GM23248 (cell line): ENCODE measurements at places on chromosomes 16 and 17. TPM values are rescaled to one million over a fixed set of nuclear protein-coding genes. Genes with fewer than 3 reads are reported as not detected.
A peak's percentile ranks its signal among the peaks of the same experiment; 100 is the strongest.

Gene ST3GAL2
- total RNA-seq, result 28.8 and 32.5 TPM in 2 replicates

Gene LPO
- not detected in 2 replicates for total RNA-seq

Gene MT1F
- 1.1 TPM in 1 of 2 replicates, not detected in the other for total RNA-seq

Gene PMFBP1
- total RNA-seq, result not detected in 2 replicates

Gene TBC1D3K
- not detected in 2 replicates for total RNA-seq

Gene HSDL1
- total RNA-seq, result 17.0 and 19.9 TPM in 2 replicates

Gene SLC12A3
- total RNA-seq, result not detected in 2 replicates

DNA sequence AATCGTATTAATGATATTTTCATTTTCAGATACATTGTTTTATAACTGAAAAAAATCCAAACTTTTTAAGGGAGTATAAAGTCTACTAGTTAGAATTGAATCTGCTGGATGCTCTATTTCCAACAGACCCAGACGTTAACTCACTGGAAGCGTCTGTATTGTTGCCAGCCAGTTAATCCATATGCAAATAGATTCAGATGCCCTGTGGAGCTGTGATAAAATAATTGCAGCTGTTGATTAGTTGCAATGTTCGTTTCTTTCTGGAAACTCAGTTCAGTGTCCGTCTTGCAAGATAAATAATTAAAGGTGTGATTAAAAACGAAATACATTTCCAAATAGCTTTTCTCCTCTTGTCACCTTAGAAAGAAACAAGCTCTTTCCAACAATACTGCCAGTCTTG lies 5.1 kb upstream of the GNA13 start:
- DNase-seq, result no peak

DNA sequence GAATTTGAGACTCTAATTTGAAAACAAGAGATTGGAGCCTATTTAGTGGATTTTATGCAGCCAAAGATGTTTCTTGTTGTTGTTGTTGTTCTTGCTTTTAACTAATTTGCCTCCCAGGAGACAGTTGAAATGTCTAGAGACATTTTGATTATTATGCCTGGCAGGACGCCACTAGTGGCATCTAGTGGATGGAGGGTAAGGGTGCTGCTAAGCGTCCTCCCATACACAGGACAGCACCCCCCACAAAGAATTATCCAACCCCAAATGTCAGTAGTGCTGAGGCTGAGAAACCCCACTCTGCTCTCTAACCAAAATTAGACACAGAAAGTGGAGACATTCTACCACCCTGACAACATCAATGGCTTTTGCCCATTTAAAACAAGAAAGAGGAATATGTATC lies 15.4 kb upstream of the HSBP1 start:
- DNase-seq, result no peak

DNA sequence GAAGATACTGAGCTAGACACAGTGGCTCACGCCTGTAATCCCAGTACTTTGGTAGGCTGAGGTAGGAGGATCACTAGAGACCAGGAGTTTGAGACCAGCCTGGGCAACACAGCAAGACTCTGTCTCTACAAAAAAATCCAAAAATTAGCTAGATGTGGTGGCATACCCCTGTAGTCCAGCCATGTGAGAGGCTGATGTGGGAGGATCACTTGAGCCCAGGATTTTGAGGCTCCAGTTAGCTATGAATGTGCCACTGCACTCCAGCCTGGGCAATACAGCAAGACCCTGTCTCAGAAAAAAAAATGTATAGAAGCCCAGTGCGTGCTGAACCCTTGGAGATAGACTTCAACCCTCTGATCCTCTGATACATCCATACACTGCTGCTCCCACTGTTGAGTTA lies 7.2 kb upstream of the PPM1D start:
- DNase-seq, result no peak

GRCh38 chr17:51422634-51423033 lies 162.3 kb downstream of the UTP18 start:
- no peak for DNase-seq

GRCh38 chr17:82487910-82488309 lies 29.4 kb downstream of the NARF start:
- no peak for DNase-seq

DNA sequence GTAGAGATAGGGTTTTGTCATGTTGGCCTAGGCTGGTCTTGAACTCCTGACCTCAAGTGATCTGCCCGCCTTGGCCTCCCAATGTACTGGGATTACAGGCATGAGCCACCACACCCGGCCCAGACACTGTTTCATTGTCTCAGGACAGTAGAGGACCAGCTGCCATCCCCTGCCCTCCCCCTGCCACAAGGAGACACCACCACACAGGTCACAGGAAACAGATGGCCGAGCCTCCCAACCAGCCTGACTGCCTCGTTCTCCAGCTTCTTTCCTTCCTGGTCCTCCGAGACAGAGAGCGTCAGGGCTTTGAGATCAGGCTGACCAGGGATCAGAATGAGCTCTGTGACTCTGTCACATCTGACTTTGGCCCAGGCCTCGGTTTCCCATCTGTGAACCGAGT lies 20.8 kb upstream of the RNPS1 start:
- no peak for DNase-seq

GRCh38 chr16:48158296-48158695 lies 2.5 kb upstream of the ABCC12 start:
- DNase-seq, result peak; percentile 66

GRCh38 chr17:17710728-17711541 lies 29.7 kb downstream of the RAI1 start:
- DNase-seq, result peak; percentile 89

- no peak for DNase-seq
Measured at GRCh38 chr16:84867696-84868095, 47.9 kb downstream of the CRISPLD2 start.

- DNase-seq, result peak; percentile 88
Measured at GRCh38 chr16:10971560-10971961, 27.2 kb downstream of the CLEC16A start.

DNA sequence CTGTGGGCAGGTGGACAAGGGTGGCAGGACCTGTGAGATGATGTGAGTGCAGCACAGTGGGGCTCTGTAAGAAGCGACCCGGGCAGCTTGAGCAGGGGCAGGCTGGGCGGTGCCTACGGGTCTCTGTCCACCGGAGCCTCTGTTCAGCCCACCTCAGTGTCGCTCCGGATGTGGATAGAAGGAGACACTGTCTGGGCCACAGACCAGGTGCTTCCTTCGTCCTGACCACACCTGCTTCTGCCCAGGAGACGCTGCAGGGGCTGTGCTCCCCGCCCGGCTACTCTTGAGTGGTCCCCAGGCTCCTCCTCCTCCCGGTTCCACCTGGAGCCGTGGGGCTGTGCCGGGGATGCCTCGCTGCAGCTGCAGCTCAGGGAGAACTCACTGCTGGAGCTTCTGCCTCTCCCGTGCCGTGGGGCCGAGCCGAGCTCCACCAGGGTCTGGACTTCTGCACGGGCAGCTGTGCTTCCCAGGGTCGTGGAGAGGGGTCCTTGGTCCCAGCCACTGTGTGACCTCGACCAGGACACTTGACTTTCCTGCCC lies 21.5 kb downstream of the METRNL start:
- DNase-seq, result peak; percentile 61

- DNase-seq, result no peak
Measured at GRCh38 chr17:67672592-67673335, 45.0 kb upstream of the NOL11 start.
